ENCODE measurements at places on chromosomes 2 and 18. TPM values are rescaled to one million over a fixed set of nuclear protein-coding genes. Genes with fewer than 3 reads are reported as not detected.

RFTN2 gene
- 25.6 TPM for total RNA-seq

SCLY gene
- total RNA-seq, result 11.0 TPM

POTEI gene
- not detected for total RNA-seq

AFF3 gene
- total RNA-seq, result under 0.01 TPM

PTGR3 gene
- 6.8 TPM for total RNA-seq

CRYBA2 gene
- total RNA-seq, result not detected

GLI2 gene
- 2.9 TPM for total RNA-seq

VIL1 gene
- not detected for total RNA-seq

HK2 gene
- 47.7 TPM for total RNA-seq

CPLX4 gene
- not detected for total RNA-seq

GRB14 gene
- 6.1 TPM for total RNA-seq

DYNAP gene
- total RNA-seq, result not detected

NPHP1 gene
- 6.9 TPM for total RNA-seq

B4GALT6 gene
- total RNA-seq, result 2.0 TPM

ASIC4 gene
- total RNA-seq, result 0.12 TPM

SKA1 gene
- total RNA-seq, result 8.0 TPM

CHPF gene
- total RNA-seq, result 107 TPM

HOXD10 gene
- not detected for total RNA-seq
